Pulmonary artery endothelial cell (primary cell): ENCODE measurements at places on chromosomes 6 and 20. TPM values are rescaled to one million over a fixed set of nuclear protein-coding genes. Genes with fewer than 3 reads are reported as not detected.

Gene NOX3
- not detected in 2 replicates for total RNA-seq

Gene DNAH8
- total RNA-seq, result 0.04 and 0.07 TPM in 2 replicates

Gene NT5E
- total RNA-seq, result 187 and 223 TPM in 2 replicates

Gene TAAR8
- total RNA-seq, result not detected in 2 replicates

Gene OGFR
- total RNA-seq, result 39.5 and 40.9 TPM in 2 replicates

Gene PLCB1
- 13.6 and 17.6 TPM in 2 replicates for total RNA-seq

Gene GRIK2
- not detected in 2 replicates for total RNA-seq

Gene TGM2
- 390 and 674 TPM in 2 replicates for total RNA-seq

Gene CFAP206
- total RNA-seq, result 0.04 and 0.20 TPM in 2 replicates

Gene LIME1
- total RNA-seq, result 1.6 and 2.8 TPM in 2 replicates

Gene TINAG
- total RNA-seq, result not detected in 2 replicates

Gene ESR1
- 0.04 and 0.13 TPM in 2 replicates for total RNA-seq

Gene TUBB2B
- total RNA-seq, result 2.4 and 5.7 TPM in 2 replicates

Gene SAMD3
- not detected in 2 replicates for total RNA-seq

Gene C20orf96
- total RNA-seq, result 2.3 and 3.0 TPM in 2 replicates

Gene TRIM38
- total RNA-seq, result 8.0 and 9.4 TPM in 2 replicates

Gene TREML2
- total RNA-seq, result not detected in 2 replicates

Gene UBE2J1
- 65.0 and 66.7 TPM in 2 replicates for total RNA-seq

Gene ZNF165
- total RNA-seq, result 0.33 and 0.35 TPM in 2 replicates

Gene PACSIN1
- total RNA-seq, result not detected in 2 replicates

Gene COL12A1
- total RNA-seq, result 0.32 and 5.8 TPM in 2 replicates

Gene MAK
- total RNA-seq, result under 0.01 TPM in 1 of 2 replicates, not detected in the other

Gene SPATS1
- not detected in 2 replicates for total RNA-seq

Gene SLC13A3
- total RNA-seq, result 0.04 and 0.40 TPM in 2 replicates

Gene CLPSL1
- not detected in 2 replicates for total RNA-seq

Gene CLIC5
- total RNA-seq, result 0.07 TPM in 1 of 2 replicates, not detected in the other

Gene SLC17A9
- total RNA-seq, result 9.4 and 15.4 TPM in 2 replicates

Gene HCRTR2
- total RNA-seq, result not detected in 2 replicates

Gene LAMA4
- total RNA-seq, result 516 and 517 TPM in 2 replicates

Gene RPS6KA2
- 120 and 124 TPM in 2 replicates for total RNA-seq

Gene DSP
- total RNA-seq, result 0.07 and 0.18 TPM in 2 replicates
